ENCODE measurements at places on chromosomes 6 and 20. TPM values are rescaled to one million over a fixed set of nuclear protein-coding genes. Genes with fewer than 3 reads are reported as not detected.

The DEK gene
- 174 TPM for total RNA-seq

The GNAS gene
- 764 TPM for total RNA-seq

The TRIM31 gene
- total RNA-seq, result not detected

The ELOVL4 gene
- 1.7 TPM for total RNA-seq

The VSX1 gene
- not detected for total RNA-seq

The PNPLA1 gene
- not detected for total RNA-seq

The REM1 gene
- total RNA-seq, result not detected

The PTCRA gene
- not detected for total RNA-seq

The CTSZ gene
- total RNA-seq, result 31.0 TPM

The PRND gene
- not detected for total RNA-seq

The JAG1 gene
- total RNA-seq, result 0.13 TPM

The SAMD5 gene
- not detected for total RNA-seq

The GRM4 gene
- total RNA-seq, result 0.08 TPM

The LAMA2 gene
- total RNA-seq, result 1.2 TPM

The ENTPD6 gene
- 45.3 TPM for total RNA-seq

The PBOV1 gene
- not detected for total RNA-seq

The KHDC1L gene
- 0.31 TPM for total RNA-seq

The CYP39A1 gene
- not detected for total RNA-seq

The ANKRD66 gene
- not detected for total RNA-seq

The BTNL2 gene
- total RNA-seq, result not detected

The BTBD3 gene
- 1.4 TPM for total RNA-seq

The ULBP1 gene
- 1.1 TPM for total RNA-seq

The SENP6 gene
- total RNA-seq, result 73.6 TPM

The CCDC170 gene
- total RNA-seq, result not detected

The SPATA2 gene
- total RNA-seq, result 14.0 TPM

The CPXM1 gene
- 1.6 TPM for total RNA-seq

The SEL1L2 gene
- total RNA-seq, result not detected

The MROH8 gene
- total RNA-seq, result 3.7 TPM

The HCRTR2 gene
- total RNA-seq, result not detected

The SLC39A7 gene
- total RNA-seq, result 62.4 TPM

The SLC22A1 gene
- 0.75 TPM for total RNA-seq

The C6orf89 gene
- 35.9 TPM for total RNA-seq

The GPR6 gene
- not detected for total RNA-seq

The HMGCLL1 gene
- total RNA-seq, result not detected

The CALHM6 gene
- total RNA-seq, result 5.3 TPM

The TSBP1 gene
- not detected for total RNA-seq

All from activated CD8-positive, alpha-beta memory T cell treated with anti-CD3 and anti-CD28 coated beads for 36 hours (primary cell).